ENCODE measurements at places on chromosomes 4 and X.

DNA sequence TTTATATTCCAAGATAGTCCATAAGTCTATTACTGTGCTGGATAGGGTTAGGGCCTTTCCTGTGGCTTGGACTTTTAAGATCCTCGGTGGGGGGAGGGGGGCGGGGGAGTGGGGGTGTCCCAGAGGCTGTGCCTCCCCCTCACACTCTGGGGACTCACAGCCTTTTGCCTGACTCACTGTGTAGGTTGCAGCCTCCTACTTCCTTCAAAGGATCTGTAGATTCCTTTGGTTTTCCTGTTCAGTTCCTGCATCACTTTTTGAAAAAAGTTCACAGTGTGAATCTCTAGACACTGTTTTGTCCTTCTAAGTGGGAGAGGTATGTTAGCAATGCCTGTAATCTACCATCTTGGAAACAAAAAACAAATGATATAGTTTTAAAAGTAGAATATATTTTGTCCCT is 999.9 kb downstream of the GLUD2 start:
- DNase-seq: no peak

DNA sequence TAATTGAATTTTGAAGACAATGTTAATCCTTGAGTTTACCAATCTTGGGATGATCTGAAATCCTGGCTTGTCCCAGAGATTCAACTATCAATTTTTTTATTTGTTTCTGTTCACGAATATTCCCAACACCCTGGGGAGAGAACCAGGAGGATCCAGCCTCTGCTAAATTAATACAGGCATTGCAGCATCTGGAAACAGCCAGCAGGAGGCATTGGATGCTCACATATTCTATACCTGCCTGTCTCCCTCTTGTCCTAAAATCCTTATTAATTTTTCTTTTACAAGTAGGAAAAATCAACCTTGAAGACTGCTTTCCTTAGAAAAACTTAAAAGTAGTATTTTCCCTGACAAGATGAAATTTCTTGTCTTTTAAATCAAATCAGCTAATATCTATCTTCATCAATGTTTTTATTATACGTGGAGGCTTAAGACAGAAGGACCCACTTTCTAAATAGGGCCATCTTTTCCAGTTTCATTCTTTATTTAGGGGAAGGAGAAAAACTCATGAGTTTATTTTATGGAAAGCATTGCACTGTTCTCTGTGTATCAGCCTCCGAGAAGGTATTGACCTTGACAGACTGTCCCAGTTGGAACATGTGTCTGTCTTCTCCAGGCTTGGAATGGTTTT is 102.4 kb downstream of the CLNK start:
- peak; percentile 59 for DNase-seq

DNA sequence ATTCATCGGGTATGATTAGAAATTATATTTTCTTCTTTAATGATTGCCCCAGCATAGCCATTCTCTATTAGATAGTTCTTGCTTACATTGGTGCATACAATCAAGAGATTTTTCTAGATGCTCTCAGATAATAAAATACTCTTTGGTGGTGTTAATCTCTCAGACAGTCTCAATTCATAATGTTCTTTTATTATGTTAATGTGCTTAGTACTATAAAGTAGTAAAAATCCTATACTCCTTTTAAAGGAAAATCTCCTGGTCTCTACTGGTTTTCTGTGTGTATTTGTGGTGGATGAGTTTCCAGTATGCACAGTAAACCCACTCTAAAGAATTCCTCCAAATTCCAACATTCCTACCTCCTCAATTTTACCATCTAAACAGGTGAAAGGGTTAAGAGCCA is 203.5 kb downstream of the FAT4 start:
- DNase-seq: no peak

DNA sequence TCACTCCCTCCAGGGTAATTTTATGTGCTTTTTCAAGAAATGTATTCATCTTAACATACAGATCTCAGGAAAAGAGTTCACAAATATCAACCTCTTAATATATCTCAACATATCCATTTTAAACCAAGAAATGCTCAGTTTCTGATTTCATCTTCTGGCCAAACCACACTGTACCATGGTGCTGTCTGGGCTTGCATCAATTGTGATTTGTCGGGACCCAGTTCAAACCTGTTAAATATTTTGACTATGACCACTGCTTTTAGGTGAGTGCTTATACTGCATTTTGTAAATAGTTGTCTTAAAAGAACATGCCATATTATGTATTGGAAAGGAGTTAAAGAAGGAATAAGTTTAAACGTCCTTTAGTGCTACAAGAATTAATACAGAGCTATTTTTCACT is 352.1 kb downstream of the SPOCK3 start:
- DNase-seq: no peak

- DNase-seq: no peak
Measured at GRCh38 chr4:16674082-16674481, 224.4 kb downstream of the LDB2 start.

All from stomach (tissue), 19 donors.